NCI-H82 (cell line): ENCODE measurements at places on chromosomes 6 and 20.

DNA sequence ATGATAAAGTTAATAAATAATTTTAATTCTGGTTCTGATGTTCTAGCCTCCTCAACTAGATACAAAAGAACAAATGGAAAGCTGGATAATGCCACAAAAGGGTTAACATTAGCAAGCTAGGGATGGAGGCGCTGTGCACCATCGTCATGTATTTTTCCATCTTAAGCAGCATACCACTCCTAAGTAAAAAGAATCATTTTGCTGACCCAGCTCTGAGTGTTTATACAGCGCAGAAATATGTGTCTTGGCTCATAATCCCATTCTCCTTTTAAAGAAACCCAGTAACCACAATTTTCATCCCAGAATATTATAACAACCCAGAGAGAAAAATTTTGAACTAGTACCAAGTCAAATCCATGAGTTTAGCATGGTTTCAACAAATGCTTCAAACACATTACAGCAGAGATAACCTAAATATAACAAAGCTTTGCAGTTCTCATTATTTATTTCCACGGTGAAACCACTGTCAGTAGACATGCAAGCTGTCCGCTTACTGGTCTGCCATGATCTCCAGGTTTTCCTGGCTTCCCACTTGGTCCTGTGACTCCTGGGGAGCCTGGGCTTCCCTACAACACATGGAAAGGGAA is 111.1 kb downstream of the COL12A1 start:
- no peak for DNase-seq

GRCh38 chr6:158026901-158027589 is 45.4 kb downstream of the SYNJ2 start:
- DNase-seq: no peak

DNA sequence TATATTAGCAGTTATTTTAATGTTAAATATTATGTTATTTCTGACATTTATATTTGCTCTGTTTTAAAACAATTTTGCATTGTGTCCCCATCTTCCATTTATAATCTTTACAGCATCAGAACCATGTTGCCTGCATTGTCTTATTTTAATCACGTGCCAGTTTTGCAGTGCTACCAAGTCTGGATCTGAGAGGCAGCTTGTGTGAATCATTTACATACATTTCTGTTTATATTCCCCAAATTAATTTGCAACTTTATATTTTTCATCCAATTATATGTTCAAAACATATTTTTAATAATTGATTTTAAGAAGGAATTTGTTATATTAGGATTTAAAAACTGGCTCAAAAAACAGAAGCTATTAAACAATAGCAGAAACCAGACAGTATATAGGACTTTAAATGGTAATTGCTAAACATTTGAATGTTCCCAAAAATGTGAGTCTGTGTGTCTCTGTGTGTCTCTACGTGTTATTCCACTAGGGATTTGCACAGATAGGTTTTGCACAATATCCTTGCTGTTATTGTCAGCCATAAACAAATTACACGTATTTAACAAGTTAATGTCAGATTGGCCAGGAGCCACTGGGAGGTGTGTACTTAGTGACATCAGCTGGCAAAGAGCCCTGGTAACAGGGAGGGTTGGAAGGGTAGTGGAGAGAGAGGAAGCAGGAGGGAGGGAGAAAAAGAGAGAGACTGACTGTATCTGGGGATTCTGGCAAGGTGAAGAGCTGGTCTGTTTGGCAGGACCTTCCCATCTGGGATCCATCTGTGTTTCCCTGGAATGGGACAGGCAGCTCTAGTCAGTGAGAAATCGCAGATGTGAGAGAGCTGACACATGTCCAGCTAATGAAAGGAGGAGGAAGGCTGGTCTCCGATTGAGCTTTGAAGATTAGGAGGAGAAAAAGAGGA is 72.1 kb downstream of the CBFA2T2 start:
- DNase-seq: peak; percentile 98

DNA sequence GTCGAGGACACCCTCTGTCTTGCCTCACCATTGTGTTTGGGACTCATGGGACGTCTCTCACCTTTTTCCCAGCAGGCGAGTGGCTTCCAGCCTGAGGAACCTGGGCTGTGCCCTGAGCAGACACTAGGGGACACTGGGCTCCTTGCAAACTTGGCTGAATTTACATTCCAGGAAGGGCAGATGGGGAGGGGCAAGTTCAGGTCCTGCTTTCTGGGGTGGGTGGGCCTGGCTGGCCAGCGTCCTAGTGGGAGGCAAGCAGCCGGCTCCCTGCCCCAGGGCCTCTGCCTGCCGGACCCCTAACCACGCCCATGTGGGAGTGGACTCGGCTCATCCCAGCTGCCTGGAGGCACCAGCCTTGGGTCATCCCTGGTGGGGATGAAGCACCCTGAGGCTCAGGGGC is 48.2 kb upstream of the MLN start:
- DNase-seq: peak; percentile 74

- DNase-seq: no peak
These were observed 53.5 kb downstream of the HCRTR2 start for GRCh38 chr6:55227862-55228261.

DNA sequence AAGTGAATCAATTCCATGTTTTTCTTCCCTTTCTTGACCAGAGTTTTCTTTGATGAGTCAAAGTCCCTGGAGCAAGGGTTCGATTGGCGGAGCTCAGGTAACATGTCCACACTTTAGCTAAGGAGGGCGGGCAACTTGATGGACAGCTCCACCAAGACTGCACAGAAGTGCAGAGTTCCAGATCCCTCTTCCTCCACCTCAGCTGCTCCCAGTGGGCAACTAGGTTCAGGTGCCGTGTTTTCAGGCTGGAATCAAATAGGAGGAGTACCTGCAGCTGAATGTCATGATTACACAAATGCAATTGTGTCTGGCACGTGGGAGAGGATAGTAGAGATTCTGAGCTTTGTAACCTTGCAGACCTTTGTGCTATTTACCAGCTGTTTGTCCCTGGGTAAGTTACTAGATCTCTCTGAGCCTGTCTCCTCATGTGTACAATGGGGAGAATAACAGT is 1.9 kb upstream of the ELMO2 start:
- DNase-seq: no peak

GRCh38 chr6:157563611-157564284 is 182.8 kb downstream of the ZDHHC14 start:
- no peak for DNase-seq

DNA sequence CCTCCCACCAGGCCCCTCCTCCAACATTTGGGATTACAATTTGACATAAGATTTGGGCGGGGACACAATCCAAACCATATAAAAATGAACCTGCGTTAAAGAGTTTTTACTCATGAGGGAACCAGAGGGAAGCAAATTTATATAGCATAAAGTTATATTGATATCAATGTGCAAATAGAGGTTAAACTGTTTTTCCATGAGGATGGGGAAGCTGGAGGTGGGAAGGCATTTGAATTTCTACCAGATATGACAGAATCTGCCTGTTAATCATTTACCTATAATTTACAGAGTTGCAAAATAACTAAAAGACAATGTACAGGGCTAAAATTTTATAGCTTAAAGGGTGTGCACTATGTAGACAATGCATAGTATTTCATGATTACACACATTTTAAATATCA is 322.0 kb upstream of the FKBP1C start:
- DNase-seq: no peak

DNA sequence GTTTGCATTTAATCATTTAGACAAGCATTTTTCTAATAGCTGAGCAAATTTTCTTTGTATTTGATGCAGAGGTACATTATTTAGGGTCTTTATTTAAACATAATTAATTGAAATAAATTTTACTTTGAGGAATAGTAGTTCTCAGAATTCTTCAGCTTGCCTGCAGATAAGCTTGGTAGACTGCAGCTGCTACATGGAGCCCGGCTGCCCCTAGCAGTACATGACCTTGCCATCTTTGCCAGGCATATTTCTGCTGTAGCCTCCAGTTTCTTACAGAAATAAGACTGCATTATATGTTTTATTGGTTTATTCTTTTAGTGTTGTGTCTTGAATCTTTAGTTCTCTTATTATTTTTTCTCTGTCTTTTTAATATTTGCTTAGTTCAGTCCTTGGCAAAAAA is 396.8 kb downstream of the QKI start:
- DNase-seq: peak; percentile 86

GRCh38 chr6:35054106-35054742 is 86.9 kb downstream of the TCP11 start:
- DNase-seq: no peak

DNA sequence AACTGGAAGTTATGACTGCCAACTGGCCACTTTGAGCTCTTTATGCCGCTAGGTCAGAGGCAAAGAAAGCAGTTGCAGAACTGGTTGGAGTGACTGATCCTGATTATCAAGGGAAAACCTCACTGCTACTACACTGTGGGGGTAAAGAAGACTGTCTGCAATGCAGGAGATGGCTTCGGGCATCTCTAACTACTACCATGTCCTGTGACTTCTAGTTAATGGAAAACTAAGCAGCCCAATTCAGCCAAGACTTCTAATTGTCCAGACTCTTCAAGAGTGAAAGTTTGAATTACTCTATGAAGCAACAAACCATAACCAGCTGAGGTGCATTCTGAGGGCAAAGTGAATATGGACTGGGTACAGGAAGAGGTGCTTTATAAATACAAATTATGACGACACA is 773.6 kb upstream of the SLC35B3 start:
- DNase-seq: no peak

DNA sequence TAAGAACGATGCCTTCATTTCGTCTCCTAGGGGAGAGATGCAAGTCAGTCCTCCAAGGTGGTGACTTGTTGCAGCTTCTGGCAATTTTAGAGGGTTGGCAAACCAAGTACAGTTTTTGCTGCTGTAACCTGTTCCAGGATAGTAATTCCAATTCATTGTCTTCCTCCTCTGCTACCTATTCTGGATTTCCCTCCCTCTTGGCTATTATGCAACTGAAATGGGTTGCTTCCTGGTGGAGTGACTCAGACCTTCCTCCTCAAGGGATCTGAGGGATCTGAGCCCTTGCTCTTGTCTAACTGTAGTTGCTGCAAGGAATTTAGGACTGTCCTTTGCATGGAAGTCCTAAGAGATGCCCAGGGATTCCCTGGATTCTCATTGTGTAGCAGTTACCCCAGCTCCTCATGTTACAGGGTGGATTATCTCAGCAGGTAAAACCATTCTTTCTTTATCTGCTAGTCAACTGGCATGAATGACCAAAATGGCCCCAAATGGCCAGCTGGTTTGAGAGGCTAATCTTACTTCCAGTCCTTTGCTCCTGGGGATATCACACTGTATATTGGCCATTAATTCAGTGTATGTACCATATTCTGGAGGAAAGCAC is 17.6 kb upstream of the ELMO2 start:
- no peak for DNase-seq

DNA sequence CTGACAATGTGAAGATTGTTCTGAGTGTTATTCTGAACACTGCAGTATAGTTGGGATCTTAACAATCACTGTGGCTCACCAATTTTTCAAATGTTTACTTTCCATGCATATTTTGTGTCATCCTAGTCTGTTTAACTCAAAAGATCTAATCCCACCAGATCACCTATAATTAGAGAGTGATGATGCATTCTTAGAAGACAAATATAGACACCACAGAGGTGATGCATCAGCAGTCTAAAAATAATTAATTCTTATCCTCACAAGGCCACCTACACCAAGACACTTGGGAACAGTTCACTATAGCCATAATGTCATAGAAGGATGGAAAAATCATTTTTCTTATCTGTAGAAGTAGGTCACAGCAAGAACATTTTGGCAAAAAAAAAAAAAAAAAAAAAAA is 154.8 kb downstream of the UBE3D start:
- no peak for DNase-seq

GRCh38 chr6:158627940-158628211 is 16.7 kb downstream of the DYNLT1 start:
- no peak for DNase-seq

GRCh38 chr20:35637276-35637675 is 21.6 kb downstream of the SPAG4 start:
- DNase-seq: no peak

DNA sequence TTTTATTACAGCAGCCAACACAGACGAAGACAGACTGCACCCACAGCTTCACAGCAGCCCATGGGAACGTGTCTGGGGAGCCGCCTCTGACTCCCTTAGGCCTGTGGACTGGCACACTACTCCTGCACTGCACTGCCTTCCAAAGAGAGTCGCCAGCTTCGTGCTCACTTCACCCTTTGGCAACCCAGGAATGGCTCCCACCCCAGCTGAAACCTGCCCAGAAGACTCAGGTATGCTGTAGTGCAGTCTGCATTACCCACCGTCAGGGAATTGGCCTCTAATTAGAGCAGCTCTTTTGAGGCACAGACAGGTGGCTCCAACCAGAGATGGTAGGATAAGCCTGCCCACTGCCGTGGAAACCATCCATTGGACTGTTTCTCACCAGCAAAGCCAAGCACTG is 39.9 kb upstream of the FRMD1 start:
- no peak for DNase-seq

GRCh38 chr6:10426781-10427279 is 12.0 kb upstream of the TFAP2A start:
- DNase-seq: no peak

GRCh38 chr6:129875610-129876520 is 14.8 kb upstream of the TMEM244 start:
- DNase-seq: no peak

- DNase-seq: no peak
These were observed 166.2 kb downstream of the SOX4 start for GRCh38 chr6:21759721-21760120.

- DNase-seq: no peak
These were observed 260.7 kb upstream of the PLCB4 start for GRCh38 chr20:8808202-8808535.

GRCh38 chr20:4046311-4046924 is 31.1 kb upstream of the RNF24 start:
- no peak for DNase-seq

- no peak for DNase-seq
These were observed 3.1 kb downstream of the STK38 start for GRCh38 chr6:36544228-36544627.

DNA sequence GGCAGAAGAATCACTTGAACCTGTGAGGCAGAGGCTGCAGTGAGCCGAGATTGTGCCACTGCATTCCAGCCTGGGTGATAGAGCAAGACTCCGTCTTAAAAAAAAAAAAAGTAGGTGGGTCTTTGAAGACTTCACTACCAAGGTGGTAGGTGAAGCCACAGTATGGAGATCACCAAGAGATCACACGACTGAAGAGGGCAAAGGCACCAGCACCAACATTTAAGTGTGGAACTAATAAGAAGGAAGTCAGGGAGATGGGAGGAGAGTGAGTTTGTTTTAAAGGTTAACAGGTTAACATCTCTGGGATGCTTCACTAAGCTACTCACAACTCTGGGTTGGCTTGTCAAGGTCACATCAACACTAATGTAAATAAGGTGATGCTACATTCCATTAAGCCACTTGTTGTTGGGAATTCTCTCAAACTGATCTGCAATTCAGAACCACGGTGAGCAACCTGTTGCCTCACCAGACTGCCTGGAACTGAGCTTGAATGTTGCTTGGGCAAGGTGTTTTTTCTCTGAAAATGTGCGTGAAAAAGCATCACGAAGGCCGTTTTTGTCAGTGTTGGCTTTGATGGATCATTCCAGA is 48.7 kb downstream of the KCTD20 start:
- no peak for DNase-seq
